Omental fat pad (tissue), 4 donors: ENCODE measurements at places on chromosomes 2 and 18. TPM values are rescaled to one million over a fixed set of nuclear protein-coding genes. Genes with fewer than 3 reads are reported as not detected.

- DNase-seq: no peak
Measured at GRCh38 chr2:218991674-218992168, 1.5 kb downstream of the CRYBA2 start.

The HOXD3 gene
- total RNA-seq: 2.6 TPM

The MRO gene
- total RNA-seq: 1.3 TPM

GRCh38 chr2:202542142-202542541 is 92.6 kb upstream of the FAM117B start:
- DNase-seq: no peak

The DSG1 gene
- 0.19 TPM for total RNA-seq

GRCh38 chr18:49023271-49023937 is 72.6 kb upstream of the SMAD7 start:
- no peak for DNase-seq

- no peak for DNase-seq
Measured at GRCh38 chr2:205609113-205609512, 73.2 kb upstream of the NRP2 start.

The ANKRD23 gene
- 1.4 TPM for total RNA-seq

The SLC39A6 gene
- 43.1 TPM for total RNA-seq

- DNase-seq: no peak
Measured at GRCh38 chr2:102698369-102699111, 63.3 kb upstream of the TMEM182 start.

The FSIP2 gene
- 0.46 TPM for total RNA-seq

GRCh38 chr2:221708902-221709301 is 136.8 kb upstream of the EPHA4 start:
- no peak for DNase-seq

DNA sequence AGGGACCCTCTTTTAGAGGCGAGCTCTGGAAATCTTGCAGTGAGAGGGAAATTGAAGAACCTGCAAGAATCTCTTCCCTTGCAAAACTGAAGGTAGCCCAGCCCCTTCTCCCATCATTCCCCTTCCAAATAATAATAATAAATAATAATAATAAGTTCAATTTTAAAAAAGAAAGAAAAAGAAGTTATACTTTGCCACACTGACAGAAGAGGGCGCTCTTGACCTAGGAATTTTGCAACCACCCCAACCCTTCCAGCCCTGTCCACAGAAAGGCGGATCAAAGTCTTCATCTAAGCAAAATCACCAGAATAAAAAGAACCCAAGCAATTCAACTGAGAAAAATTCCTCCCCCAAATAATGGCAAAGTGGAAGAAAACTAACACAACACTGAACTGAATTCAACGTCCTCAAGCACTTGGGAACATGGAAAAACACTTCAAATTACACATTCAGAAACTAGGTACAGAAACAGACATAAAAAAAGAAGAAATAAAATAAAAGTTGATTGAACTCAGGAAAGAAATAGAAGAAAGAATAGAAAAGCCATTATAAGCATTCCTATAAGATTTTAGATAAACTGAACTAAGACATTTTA is 98.9 kb upstream of the GLS start:
- no peak for DNase-seq

GRCh38 chr18:49591271-49591670 is 29.4 kb downstream of the LIPG start:
- no peak for DNase-seq

DNA sequence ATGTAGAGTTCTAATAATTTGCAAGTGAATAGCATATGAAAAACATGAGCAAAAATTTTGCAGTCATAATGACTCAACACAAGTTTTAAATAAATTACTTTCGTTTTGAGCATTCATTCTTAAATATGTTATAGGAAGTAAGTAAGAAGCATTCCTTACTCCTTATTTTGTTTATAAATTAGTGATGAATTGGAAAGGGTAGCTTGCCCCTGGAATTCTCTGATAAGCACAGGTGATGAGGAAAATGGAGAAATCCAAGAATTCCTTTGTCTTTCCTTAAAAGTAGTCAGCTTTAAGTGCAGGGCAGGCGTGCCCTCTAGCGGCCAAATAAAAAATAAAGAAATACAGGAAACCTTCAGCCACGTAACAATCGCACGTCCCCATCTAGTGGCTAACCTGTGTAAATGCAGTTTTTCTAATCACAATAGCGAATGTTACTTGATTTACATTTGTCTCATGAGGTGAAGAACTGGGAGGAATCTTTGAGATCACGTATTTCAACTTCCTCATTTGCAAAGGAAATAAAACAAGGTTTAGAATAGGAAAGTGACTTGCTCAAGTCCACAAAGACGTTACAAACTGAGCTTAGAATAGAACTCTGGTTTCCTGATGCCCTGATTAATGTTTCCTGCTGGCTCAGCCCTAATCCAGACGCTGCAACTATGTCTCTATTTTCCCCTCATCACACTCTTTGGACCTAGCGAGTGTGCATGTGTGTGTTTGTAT is 47.2 kb upstream of the ZNG1B start:
- DNase-seq: no peak

The LANCL1 gene
- total RNA-seq: 27.9 TPM

DNA sequence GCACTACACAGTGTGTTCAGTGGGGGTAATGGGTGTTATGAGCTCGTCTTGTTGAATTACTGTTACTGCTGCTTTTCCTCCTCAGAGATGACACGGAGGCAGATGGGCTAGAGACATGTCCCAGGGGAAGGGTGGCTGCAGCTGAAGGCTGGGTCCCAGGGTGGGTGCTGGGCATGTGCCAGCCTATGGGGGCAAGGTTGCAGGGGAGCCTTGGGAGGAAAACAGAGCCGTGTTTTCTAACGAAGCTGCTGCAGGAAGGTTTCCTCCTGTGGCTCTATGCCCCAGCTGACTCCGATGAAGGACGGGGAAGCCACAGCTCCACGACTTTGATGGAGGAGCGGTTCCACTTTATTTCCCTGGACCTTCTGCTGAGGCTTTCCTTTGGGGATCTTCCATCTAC is 42.4 kb downstream of the ASB18 start:
- DNase-seq: no peak

DNA sequence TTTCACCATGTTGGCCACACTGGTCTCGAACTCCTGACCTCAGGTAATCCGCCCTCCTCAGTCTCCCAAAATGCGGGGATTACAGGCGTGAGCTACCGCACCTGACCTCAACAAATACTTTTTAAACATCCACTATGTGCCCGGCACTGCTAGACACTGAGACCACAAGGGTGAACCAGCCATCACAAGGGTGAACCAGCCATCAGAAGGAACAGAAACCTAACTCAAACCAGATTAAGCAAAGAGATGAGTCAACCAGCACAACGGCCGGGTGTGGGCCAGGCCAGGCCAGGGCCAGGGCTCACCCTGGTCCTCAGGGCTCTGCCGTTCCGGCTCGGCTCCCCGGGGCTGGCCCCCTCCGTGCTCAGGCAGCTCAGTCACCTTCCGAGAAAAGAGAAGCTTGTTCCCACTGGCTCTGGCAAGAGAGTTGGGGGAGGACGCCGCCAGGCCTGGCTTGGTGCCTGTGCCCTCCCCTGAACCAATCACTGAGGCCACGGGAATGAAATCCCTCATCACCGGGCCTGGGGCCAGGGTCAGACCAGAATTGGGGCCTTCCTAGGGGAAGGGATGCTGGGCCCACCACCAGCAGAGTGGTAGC is 4.4 kb downstream of the TEX44 start:
- DNase-seq: no peak

The CIB4 gene
- not detected for total RNA-seq

The PARD3B gene
- total RNA-seq: 27.8 TPM

The LIMS1 gene
- 170 TPM for total RNA-seq

DNA sequence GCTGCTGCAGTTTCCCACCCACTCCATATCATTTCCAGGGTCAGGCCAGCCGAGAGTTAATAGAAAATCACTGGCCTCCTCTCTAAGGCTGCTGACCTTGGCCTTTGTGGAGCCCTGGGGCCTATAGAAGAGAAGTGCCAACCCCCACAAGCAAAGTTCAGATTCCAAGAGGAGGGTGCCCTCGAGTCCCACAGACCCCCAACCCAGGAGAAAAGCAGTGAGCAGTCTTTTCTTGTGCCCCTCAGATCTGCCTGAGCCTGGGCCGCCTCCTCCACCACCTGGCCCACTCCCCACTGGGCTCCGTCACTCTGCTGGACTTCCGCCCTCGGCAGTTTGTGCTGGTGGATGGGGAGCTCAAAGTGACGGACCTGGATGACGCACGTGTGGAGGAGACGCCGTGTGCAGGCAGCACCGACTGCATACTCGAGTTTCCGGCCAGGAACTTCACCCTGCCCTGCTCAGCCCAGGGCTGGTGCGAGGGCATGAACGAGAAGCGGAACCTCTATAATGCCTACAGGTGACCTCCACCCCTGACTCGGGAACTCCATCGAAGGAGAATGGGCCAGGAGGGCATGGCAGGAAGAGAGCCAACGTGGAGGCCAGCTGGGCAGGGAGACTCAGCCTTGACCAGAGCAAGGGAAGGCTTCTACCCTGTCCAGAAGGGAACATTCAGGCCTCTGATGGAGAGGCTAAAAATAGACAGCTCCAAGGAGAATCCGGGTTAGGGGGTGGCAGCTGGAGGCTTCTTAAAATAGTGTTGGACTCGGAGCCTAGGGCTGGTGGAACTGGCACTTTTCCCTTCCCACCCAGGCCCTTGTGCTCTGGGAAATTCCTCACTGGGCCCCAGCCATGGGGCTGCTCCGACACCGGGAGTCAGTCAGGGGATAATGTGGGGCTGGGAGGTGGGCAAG is 6.2 kb downstream of the PKDCC start:
- DNase-seq: no peak

- no peak for DNase-seq
Measured at GRCh38 chr2:120736202-120736623, 545 bp downstream of the GLI2 start.
